Left ventricle myocardium inferior (tissue), 1 donor: ENCODE measurements at places on chromosomes 13 and 19. TPM values are rescaled to one million over a fixed set of nuclear protein-coding genes. Genes with fewer than 3 reads are reported as not detected.

Gene CGB1
- not detected for total RNA-seq

Gene CYP4F2
- total RNA-seq, result not detected

Gene SPC24
- 3.9 TPM for total RNA-seq

DNA sequence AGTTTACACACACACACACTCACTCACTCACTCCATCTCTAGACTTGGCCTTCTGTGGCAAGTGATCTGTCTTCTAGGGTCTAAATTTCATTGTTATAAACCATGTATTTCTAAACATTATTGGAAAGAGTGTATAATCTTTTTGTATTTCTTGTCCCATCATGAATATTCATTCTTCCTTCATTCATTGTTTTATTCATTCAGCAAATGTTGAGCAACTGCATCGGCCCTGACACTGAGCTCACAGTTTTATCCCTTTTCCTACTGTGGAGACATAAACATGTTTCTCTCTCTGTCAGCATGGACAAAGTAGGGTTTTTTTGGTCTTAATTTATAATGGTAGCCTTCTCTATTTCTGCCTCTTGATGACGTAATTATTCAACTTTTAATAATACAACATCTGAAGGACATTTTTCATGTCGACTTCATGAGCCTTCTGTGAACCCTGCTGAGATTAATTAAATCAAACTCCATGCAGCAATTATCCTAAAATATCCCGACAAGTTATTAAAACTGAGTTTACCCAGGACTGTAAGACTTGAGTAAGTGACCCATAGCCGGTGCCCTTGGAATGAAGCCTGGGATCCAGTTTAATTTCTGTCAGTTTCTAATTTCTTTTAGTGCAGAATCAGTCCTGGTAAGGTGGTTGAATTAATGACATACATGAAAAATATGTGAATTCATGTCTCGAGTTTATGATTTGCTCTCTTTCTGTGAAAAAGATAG, 7.3 kb downstream of the SPATA13 start:
- H3K27me3 ChIP-seq, result peaks cover 2% of the 10 kb centered on the region
- DNase-seq, result no peak
- peaks cover 28% of the 10 kb centered on the region for H3K4me1 ChIP-seq
- H3K27ac ChIP-seq, result no peak overlapping the region

GRCh38 chr19:56341948-56342347, 27.3 kb upstream of the ZSCAN5A start:
- no peak overlapping the region for H3K27ac ChIP-seq
- H3K4me1 ChIP-seq, result no peaks in the 10 kb centered on the region
- no peak for DNase-seq
- H3K27me3 ChIP-seq, result no peaks in the 10 kb centered on the region

DNA sequence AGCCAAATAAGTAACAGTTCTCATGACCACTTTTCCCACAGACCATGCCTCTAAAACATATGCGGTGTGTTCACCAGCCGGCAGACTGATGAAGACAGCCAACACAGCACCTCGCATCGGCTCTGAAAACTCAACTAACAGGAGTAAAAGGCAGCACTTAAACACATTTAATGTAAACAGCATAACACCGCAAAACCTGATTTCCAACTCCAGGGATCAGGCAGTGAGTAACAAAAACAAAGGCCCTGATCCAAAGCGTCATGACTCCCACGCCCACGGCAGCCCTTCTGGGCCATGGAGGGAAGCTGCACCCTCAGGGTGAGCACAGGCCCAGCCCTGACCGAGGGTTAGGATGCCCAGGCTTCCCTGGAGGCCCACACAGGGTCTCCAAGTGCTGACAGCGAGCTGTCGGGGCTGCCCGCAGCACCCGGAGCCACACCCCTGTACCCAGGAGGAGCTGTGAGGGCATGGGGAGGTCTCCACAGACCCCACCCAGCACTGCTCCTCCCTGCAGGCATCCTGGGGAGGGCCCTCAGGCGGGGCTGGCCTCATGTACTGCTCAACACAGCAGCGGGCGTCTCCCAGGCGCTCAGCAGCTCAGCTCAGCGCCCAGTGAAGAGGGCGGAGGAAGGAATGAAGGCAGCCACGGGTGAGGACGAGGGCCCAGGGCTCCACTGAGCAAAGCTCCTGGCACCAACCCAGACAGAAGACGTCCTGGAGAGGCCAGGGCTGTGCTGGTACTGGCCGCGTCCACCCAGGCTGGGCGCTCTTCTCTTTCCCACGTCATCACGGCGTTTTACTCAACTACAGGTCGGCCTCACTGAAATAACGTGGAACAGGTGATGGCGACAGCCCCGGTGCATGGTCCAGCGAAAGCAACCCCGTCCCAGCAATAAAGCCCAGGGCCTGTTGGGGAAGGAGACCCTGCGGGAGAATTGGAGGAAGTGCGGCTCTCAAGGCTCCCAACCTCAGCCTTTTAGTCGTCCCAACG, 53.7 kb downstream of the RASA3 start:
- H3K27me3 ChIP-seq, result no peaks in the 10 kb centered on the region
- peaks cover 23% of the 10 kb centered on the region for H3K4me1 ChIP-seq
- H3K36me3 ChIP-seq, result peaks cover 6% of the 10 kb centered on the region

DNA sequence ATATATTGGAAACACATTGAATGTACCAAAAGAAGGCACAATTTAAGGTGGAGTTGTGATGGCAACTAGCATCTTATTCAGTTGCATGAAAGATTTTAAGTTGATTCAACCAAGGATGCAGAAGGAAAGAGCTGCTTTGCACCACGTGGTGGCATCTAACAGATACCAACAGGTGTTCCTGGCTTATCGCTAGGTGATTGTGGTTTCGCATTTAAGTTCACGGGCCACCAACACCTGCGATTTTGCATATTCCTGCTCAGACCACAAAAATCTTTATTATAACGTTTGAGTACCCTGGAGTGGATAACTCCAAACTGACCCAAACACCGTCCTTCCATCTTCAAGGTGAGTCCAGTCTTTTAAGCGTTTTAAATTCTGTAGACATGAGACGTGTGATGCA, 45.3 kb downstream of the RGCC start:
- H3K4me3 ChIP-seq, result no peak overlapping the region
- H3K27me3 ChIP-seq, result no peaks in the 10 kb centered on the region
- no peaks in the 10 kb centered on the region for H3K4me1 ChIP-seq
- H3K27ac ChIP-seq, result no peak overlapping the region

DNA sequence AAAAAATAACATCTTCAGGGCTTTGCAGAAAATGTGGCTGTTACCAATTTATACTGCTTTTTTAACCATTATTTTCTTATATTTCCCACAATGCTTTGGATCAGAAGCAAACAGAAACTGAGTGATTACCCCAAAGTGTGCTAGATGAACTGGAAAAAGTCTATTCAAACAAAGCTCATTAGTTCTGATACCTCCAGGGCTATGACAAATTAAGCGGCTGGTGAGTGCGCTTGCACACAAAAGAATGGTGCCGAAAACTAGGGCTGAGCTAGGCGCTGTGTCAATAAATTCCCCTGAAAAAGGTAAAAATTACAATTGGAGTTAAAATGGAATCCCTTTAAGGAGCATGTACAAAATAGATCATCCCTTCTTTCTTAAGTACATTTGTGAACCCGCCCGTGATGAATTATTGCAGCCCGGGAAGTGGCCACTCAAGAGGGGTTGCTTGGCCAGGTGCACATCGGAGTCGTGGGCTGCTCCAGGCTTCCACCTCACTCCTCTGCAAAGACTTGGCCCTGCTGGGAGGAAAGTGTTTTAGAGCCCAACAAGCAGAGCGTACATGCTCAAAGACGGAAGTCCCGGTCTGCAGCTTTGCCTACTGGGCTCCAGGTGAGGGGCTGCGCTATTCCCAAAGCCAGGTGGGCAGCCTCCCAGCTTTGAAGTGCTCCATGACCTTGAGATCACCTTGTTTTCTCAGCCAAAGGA, 164.0 kb upstream of the ZNF507 start:
- H3K4me1 ChIP-seq, result no peaks in the 10 kb centered on the region
- peaks cover 39% of the 10 kb centered on the region for H3K27me3 ChIP-seq

DNA sequence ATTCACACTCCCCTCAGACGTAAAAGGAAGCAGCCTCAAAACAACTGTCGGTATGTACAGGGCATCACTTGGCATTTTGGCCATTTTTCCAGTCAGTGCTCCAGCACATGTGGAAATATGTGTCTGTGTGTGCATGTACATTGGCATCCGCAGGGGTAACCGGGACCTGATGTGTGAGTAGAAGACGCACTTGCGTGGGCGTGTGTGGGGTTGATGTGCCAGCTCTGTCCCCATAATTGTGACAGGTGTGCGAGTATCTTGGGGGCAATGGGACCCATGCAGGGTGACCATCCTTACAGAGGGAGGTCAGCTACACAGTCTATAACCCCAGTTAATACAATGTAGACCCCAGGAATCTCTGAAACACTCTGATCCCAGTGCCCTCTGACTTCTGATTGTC, 7.3 kb upstream of the ZNF331 start:
- no peak overlapping the region for H3K27ac ChIP-seq
- no peaks in the 10 kb centered on the region for H3K4me1 ChIP-seq
- no peak for DNase-seq
- H3K27me3 ChIP-seq, result no peaks in the 10 kb centered on the region
- no peak overlapping the region for H3K4me3 ChIP-seq

GRCh38 chr19:7004313-7004931, 16.8 kb downstream of the MBD3L2B start:
- peaks cover 51% of the 10 kb centered on the region for H3K27me3 ChIP-seq
- no peak overlapping the region for H3K4me3 ChIP-seq
- no peaks in the 10 kb centered on the region for H3K36me3 ChIP-seq
- no peaks in the 10 kb centered on the region for H3K4me1 ChIP-seq
- no peak for DNase-seq
- H3K27ac ChIP-seq, result no peak overlapping the region

- H3K4me1 ChIP-seq, result peaks cover 100% of the 10 kb centered on the region
- H3K36me3 ChIP-seq, result no peaks in the 10 kb centered on the region
These were observed 7.6 kb downstream of the COL4A1 start for GRCh38 chr13:110299283-110299840.

DNA sequence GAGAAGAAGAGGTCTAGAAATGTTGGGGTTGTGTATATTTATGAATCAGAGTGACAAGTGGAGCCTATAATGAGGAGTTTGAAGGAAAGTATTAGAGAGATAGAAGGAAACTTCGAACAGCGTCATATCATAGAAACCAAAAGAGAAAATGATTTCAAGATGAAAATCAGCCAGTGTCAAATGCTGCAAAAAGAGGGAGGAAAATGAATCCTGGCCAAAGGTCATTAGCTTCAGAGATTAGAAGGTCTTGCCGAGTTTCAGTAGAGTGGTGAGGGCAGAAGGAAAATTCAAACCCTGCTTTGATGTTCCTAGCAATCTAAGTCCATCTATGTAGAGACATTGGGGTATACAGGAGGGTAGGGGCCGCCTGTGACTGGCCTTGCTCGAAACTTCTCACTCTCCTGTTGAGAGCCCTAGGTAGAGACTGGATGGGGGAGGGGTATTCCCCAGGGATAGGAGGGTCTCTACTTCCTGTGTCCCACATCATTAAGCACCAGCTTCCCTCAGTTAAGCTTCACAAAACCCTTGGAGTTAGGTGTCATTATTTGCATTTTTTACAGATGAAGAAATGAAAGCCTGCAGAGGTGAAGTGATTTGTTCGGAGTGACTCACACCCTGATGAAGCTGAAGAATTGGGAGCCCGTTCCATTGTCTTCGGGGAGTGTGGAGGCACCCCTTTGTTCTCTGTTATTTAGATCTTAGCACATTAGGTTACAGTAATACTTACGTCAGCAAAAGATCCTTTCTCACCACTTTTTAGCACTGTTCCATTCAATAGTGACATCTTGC, 62.8 kb downstream of the FGF9 start:
- H3K27me3 ChIP-seq, result peaks cover 4% of the 10 kb centered on the region
- H3K36me3 ChIP-seq, result no peaks in the 10 kb centered on the region
- H3K27ac ChIP-seq, result no peak overlapping the region
- H3K4me3 ChIP-seq, result no peak overlapping the region
- H3K4me1 ChIP-seq, result peaks cover 17% of the 10 kb centered on the region
- DNase-seq, result no peak

GRCh38 chr13:63632321-63632720, 2216.7 kb upstream of the PCDH20 start:
- DNase-seq, result no peak
- no peaks in the 10 kb centered on the region for H3K4me1 ChIP-seq
- H3K27me3 ChIP-seq, result no peaks in the 10 kb centered on the region
- H3K27ac ChIP-seq, result no peak overlapping the region
- no peak overlapping the region for H3K4me3 ChIP-seq
